Immature natural killer cell (primary cell): ENCODE measurements at places on chromosomes 6 and 20. TPM values are rescaled to one million over a fixed set of nuclear protein-coding genes. Genes with fewer than 3 reads are reported as not detected.

Gene ASIP
- polyA plus RNA-seq, result not detected

Gene ZNF391
- not detected for polyA plus RNA-seq

Gene PPP1R11
- polyA plus RNA-seq, result 98.8 TPM

Gene DEFB128
- polyA plus RNA-seq, result not detected

Gene NKX2-2
- polyA plus RNA-seq, result not detected

- no peak overlapping the region for H3K4me3 ChIP-seq
- no peak overlapping the region for H3K27ac ChIP-seq
- DNase-seq, result no peak
- no peaks in the 10 kb centered on the region for H3K36me3 ChIP-seq
These were observed 7.7 kb upstream of the VSX1 start for GRCh38 chr20:25089662-25090061.

- H3K4me1 ChIP-seq, result no peaks in the 10 kb centered on the region
- H3K36me3 ChIP-seq, result no peaks in the 10 kb centered on the region
- H3K4me3 ChIP-seq, result no peak overlapping the region
- peaks cover 3% of the 10 kb centered on the region for H3K27me3 ChIP-seq
- DNase-seq, result no peak
- H3K27ac ChIP-seq, result no peak overlapping the region
These were observed 44.8 kb upstream of the ENPP1 start for GRCh38 chr6:131762984-131763383.

DNA sequence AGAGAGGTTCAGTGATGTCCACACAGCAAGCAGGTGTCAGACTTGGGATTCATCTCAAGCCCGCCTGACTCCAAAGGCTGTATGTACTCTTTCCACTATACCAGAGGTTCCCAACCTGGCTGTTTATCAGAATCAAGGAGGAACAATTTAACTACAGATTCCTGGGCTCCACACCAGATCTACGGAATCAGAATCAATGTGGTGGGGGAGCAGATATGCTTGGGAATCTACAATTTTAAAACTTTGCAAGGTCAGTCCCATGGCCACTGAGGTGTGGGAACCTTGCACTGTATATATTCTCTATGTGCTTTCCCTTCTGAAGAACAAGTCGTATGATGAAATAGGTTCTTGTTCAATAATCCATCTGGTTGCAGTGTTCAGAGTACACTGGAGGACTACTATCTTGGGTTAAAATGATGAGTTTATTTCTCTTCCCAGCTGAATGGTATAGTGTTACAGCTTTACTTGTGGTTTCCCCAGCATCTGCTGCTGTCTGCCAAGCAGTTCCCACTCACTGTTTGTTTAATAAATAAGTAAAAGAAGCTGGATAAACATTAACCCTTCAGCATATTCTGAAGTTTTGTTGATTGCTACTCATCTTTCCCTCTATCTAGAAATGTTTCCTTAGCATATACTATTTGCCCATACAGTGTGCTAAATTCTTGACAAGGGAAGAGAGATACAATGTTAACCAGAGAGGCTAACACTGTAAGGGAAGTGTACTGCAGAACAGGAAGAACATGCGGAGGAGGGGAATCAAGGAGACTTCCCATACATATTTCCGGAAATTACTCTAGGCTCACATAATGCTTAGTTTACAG is 9.9 kb downstream of the TTI1 start:
- H3K27me3 ChIP-seq, result no peaks in the 10 kb centered on the region
- no peak for DNase-seq
- H3K4me3 ChIP-seq, result no peak overlapping the region
- peaks cover 2% of the 10 kb centered on the region for H3K36me3 ChIP-seq

DNA sequence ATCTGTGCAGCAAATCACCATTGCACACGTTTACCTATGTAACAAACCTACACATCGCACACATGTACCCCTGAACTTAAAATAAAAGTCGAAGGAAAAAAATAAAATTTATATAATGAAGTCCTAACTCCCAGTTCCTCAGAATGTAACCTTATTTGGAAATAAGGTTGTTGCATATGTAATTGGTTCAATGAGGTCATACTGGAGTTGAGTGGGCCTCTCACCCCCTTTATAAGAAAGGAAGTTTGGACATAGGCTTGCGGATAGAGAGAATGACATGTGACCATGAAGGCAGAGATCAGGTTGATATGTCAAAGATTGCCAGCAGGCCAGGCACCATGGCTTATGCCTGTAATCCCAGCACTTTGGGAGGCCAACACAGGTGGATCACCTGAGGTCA is 16.1 kb upstream of the ZBTB22 start:
- H3K4me1 ChIP-seq, result peaks cover 5% of the 10 kb centered on the region
- no peak overlapping the region for H3K27ac ChIP-seq
- no peak overlapping the region for H3K4me3 ChIP-seq
- no peak for DNase-seq
- no peaks in the 10 kb centered on the region for H3K36me3 ChIP-seq

GRCh38 chr6:125245523-125246264 is 56.1 kb downstream of the HDDC2 start:
- no peak overlapping the region for H3K4me3 ChIP-seq
- H3K36me3 ChIP-seq, result peaks cover 18% of the 10 kb centered on the region
- H3K27me3 ChIP-seq, result peaks cover 1% of the 10 kb centered on the region

- H3K27me3 ChIP-seq, result peaks cover 11% of the 10 kb centered on the region
- H3K36me3 ChIP-seq, result no peaks in the 10 kb centered on the region
- peak; percentile 45 for DNase-seq
- peaks cover 5% of the 10 kb centered on the region for H3K4me1 ChIP-seq
- H3K4me3 ChIP-seq, result no peak overlapping the region
These were observed 26.0 kb downstream of the PTGIS start for GRCh38 chr20:49541733-49542513.

DNA sequence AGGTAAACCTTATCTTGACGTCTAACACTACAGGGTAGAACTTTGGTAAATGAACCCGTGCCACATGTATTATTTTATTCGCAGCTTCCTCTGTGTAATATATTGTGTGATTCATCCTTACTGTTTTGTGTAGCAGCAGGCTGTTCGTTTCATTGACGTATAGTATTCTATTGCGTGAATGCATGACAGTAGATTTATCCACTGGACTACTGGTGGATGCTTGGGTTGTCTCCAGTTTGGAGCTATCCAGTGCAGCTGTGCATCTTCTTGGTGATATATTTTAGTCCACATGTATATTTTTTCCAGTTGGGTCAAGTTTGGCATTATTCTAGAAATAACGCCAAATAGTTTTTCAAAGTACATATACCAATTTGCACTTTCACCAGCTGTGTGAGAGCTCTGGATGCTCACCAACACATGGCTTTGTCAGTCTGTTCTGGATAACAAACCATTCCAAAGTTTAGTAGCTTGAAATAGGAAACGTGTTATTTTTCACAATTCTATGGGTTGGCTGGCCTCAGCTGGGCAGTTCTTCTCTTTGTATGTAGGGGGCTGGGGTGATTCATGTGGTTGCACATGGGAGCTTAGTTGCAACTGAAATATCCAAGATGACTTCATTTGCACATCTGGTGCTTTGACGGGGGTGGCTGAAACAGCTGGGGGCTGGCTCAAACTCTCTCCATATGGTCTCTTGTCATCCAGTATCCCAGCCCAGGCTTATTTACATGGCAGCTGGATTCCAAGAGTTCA is 9.3 kb downstream of the ECT2L start:
- no peak overlapping the region for H3K27ac ChIP-seq
- no peaks in the 10 kb centered on the region for H3K36me3 ChIP-seq
- H3K4me1 ChIP-seq, result no peaks in the 10 kb centered on the region
- H3K4me3 ChIP-seq, result no peak overlapping the region

DNA sequence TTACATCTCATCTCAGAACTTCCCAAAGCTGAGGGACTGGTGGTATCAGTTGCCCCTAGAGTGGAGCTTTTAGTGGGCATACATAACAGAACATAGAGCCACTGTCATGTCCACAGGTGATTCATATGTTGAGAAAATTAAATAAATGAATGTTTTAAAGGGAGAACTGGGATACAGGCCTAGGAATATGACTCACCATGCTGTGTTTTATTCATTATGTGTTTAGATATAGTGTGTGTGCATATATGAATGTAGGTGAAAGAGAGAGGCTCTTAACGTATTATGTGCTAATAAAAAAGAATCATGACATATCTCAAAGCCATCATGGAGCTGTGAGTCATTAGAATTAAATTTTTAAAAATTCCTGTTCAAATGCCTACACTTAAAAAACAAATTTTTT is 332.2 kb upstream of the RSPO3 start:
- H3K27ac ChIP-seq, result no peak overlapping the region
- no peak for DNase-seq
- H3K4me3 ChIP-seq, result no peak overlapping the region
- H3K4me1 ChIP-seq, result no peaks in the 10 kb centered on the region
- no peaks in the 10 kb centered on the region for H3K27me3 ChIP-seq

DNA sequence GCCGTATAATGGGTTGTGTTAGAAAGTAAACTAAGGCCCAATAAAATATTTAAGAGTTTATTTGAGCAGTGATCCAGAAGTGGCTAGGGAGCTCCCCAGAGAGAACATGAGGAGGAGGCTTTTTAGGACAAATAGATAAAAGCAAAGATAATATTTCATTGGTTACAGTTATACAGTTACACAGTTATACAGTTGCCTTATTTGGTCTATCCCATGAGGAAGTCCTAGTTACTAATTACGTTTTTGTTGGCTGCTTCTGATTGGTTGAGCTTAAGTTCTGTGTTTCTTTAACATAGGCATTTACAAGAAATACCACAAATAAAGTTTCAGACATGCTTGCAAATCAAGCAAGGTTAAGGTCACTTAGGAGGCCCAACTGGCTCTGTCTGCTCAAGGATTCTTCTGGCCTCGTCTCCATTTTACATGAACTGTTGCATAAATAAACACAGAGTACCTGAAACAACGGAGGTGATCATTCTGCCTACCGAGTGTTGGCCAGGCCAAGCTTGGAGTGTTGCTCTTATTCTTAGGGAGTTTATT is 7.0 kb downstream of the UBD start:
- H3K4me3 ChIP-seq, result peak overlapping the region; percentile 60
- H3K36me3 ChIP-seq, result no peaks in the 10 kb centered on the region
- peaks cover 14% of the 10 kb centered on the region for H3K4me1 ChIP-seq
- DNase-seq, result peak; percentile 47
- H3K27me3 ChIP-seq, result peaks cover 50% of the 10 kb centered on the region
- H3K27ac ChIP-seq, result no peak overlapping the region

GRCh38 chr6:125018136-125018535 is 55.9 kb downstream of the RNF217 start:
- H3K27me3 ChIP-seq, result no peaks in the 10 kb centered on the region
- peaks cover 3% of the 10 kb centered on the region for H3K36me3 ChIP-seq
- H3K4me1 ChIP-seq, result no peaks in the 10 kb centered on the region
- no peak for DNase-seq
- H3K4me3 ChIP-seq, result no peak overlapping the region
